ENCODE measurements at places on chromosomes 16 and 17. TPM values are rescaled to one million over a fixed set of nuclear protein-coding genes. Genes with fewer than 3 reads are reported as not detected.

Gene CDH8
- total RNA-seq: 0.44 TPM

Gene NEUROD2
- total RNA-seq: 0.18 TPM

Gene MYOCD
- 1.0 TPM for total RNA-seq

Gene ABCC3
- total RNA-seq: 97.9 TPM

Gene FSCN2
- 2.0 TPM for total RNA-seq
